ENCODE measurements at places on chromosomes 2 and 18.

DNA sequence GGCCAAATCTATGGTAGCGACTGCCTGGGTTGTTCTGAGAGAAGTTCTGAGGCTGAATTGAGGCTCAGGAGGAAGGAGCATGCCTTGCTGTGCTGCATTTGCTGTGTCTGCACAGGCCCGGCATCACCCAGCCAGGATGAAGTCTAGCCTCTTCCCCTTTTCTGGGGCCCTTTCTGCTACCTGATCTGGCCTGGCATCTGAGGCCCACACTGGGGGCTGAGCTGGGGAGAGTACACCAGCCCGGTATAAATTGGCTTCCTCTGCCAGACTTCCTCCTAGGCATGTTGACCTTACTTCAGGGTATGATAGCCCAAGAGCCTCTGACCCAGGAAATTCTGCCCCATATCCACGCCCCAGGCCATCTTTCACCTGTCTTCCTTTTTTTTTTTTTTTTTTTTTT lies 30.0 kb downstream of the MRPL35 start:
- DNase-seq: no peak

GRCh38 chr2:9638532-9638931 lies 7.7 kb upstream of the YWHAQ start:
- DNase-seq: no peak

DNA sequence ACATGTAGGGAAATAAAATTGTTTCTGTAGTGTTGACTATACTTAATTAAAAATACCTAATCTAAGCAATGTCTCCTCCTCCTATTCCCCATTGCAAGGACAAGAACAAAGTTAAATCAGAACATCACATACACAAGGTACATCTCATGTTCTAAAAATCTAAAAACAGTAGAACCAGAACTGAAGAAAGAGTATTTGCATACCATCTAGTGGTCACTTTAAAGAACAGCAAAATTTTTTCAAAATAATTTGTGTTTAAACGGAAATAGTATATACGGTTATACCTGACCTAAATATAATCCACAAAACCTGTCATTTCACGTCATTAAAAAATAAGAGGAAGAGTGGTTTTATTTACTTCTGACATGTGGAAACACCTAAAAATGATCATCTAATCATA lies 294.3 kb upstream of the KCNH7 start:
- no peak for DNase-seq

DNA sequence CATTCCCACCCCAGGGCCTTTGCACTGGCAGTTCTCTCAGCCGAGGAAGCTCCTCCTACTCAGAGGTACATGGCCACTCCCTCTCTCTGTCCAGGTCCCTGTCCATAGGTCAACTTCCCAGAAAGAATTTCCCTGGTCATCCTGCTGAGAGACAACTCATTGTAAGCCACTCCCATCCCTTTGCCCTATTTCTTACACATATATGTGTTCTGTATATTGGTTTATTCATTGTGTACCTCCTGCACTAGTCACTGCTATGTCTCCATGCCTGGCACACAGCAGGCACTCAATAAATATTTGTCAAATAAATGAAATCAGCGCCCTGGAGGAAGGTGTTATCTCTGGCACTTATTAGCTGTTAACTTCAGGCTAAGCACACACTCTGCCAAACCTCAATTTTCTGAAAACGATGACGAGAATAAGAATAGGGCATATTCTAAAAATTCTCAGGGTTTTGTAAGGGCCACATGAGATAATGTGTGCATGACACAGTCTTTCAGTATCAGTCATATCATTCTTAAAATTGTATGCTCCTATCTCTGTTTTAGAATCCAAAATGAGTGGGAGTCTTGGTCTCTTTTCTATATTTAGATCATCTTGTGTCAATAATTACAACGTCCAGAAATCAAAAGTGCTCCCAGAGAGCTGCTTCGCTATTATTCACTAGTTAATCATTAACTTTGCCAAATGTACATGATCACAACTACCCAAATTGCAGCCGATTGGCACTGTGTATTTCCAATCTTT lies 198.0 kb downstream of the ALK start:
- DNase-seq: no peak

DNA sequence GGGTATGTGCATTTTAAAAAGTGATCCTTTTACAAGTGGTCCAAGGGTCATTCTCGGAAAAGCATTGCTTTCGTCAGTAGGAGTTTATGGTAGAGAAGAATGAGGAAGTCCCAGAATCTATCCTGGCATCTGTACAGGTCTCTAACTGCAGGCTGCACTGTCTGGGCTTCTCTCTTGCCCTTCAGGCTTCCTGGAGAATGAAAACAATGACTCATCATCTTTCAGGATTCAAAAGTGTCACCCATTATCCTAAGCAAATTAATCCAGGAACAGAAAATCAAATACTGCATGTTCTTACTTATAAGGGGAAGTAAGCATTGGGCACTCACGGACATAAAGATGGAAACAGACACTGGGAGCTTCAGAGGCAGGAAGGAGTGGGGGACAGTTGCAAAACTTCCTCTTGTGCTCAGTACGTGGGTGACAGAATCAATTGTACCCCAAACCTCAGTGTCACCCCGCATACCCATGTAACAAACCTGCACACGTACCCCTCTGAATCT lies 60.2 kb upstream of the TXNDC2 start:
- DNase-seq: no peak

- DNase-seq: no peak
Measured at GRCh38 chr2:85430752-85431569, 12.4 kb downstream of the SH2D6 start.

DNA sequence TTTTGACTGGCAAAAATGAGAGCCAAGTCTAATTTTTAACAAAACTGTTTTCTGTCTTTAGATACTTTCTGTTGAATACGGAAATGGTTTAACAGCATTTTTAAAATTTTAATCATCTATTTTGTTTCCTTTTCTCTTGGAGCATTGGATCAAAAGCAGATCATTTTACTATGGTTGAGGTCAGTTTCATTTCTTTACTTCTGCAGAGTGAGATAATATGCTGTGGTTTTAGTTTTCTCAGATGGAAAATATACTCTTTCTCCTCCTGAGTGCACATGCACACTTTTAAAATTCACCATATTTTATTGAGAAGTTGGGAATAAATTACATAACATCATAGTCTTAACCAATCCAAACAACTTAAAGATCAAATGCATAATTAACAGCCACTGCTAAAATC lies 283.3 kb downstream of the SLC8A1 start:
- DNase-seq: no peak

DNA sequence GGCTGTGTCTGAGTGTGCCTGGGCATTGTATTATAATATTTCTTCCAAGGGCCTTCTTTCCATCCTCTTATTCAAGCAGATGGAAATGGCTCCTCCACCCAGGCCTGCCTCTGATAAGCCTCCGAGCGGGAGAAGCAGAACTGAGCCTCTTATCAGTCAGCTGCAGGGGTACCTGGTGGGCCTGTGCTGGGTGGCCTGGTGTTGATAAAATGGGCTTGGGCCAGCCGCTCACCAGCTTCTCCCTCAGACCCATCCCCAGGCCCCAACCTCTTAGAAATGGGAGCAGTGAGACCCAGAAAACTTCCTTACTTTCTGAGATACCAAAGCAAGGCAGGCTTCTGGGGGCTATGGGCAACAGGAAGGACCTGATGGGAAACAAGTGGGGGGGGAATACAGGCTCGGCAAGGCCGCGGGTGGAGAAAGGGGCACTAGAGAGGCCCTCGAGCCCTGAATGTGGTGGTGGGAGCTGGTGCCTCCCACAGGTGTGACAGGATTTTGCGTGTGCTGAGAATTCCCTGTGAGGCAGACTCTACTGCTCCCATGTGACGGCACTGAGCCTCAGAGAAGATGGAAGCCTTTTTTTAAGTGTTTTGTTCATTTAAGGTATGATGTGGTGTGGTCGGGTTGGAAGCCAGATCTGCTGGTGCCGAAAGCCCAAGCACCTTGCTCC lies 18.3 kb downstream of the GYPC start:
- DNase-seq: no peak

DNA sequence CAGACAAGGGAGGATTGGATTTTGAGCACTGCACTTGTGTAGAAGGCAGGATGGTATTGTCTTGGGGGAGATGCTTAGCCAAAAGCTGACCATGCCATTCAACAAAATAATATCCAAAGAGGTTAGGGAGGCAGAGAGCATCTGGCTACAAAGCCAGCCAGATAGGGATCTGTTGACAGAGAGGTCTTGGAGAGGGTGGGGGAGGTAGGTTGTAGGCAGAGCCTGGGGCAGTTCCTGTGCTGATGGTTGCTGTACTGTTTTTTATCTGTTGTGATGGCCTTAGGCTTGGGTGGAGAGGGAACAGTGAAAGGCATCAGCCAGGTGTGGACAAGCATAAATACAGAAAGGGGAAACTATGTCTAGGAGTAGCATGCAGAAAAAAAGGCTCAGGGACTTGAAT lies 100.9 kb downstream of the AQP4 start:
- DNase-seq: no peak

DNA sequence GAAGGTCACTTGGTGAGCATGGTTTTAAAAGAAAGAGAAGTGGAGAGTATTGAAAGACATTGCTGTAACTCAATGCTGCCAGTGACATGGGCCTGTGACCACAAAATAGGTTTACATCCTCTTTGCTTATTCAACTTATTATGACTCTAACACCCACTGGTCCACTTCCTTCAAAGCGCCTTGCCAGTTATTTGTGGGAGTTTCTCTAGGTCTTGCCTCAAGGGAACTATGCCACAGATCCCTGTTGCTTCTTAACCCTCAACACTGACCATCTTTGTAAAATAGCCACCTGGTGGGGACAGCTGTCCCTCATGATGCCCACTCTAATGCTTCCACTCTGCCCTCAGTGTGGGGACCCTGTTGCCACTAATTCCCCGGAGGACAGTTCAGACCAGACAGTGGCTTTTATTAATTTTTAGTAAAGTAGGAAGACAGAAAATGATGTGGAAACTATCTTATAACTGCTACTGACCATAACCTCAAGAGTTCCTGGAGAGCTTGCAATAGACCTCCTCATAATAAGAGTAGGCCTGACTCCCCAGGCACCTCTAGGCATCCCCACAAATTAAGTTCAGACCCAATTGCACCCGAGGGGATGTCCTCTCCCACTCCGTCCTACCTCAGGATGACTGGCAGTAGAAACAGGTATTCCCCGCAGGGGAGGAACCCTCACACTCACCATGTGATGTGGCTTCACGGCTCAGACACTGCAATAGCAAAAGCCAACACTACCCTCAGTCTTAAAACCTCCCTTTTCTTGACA lies 31.3 kb upstream of the SLC25A52 start:
- DNase-seq: no peak
